ENCODE measurements at places on chromosomes 12 and 14.
A peak's percentile ranks its signal among the peaks of the same experiment; 100 is the strongest.

DNA sequence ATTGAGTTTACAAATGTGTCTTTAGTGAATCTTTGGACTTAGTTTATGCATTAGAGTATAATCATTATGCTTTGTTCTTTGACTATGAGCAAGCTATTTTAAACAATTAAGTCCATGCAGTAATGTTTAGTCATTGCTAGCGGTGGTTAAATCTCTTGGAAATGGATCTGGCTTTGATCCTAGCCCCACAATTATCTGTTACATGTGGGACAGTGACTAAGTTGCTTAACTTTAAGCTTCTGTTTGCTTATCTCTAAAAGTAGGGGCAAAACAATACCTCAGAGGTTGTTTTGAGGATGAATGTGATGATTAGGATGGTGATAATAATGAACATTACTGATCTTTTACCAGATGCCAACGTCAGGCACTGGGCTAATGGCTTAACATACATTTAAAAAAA lies 124.2 kb downstream of the NPAS3 start:
- peak; percentile 82 for DNase-seq

- DNase-seq = no peak
Measured at GRCh38 chr12:52515927-52516831, 4.0 kb downstream of the KRT5 start.

DNA sequence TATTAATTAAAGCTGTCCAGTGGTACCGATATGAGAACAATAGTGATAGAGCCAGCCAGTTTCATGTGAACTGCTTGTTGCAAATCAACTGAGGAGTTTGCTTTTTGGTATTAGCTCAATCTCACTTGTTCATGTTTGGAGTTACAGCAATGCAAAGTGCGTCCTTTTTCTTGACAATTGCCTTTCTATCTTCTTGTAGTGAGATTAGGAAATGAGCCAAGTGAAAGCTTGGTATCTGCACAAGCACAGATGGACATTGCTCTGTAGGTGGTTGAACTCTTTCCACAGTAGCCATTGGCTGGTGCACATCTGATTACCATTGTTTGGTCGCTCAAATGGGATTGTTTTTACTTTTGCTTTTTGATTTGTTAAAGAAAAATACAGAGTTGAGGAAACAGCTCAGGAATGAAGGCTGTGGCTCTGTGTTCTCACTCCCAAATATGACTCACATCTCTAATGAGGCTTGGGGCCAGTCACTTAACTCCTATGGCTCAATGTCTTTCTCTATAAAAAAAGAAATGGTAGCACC lies 241.4 kb downstream of the BMP4 start:
- DNase-seq = peak; percentile 76

DNA sequence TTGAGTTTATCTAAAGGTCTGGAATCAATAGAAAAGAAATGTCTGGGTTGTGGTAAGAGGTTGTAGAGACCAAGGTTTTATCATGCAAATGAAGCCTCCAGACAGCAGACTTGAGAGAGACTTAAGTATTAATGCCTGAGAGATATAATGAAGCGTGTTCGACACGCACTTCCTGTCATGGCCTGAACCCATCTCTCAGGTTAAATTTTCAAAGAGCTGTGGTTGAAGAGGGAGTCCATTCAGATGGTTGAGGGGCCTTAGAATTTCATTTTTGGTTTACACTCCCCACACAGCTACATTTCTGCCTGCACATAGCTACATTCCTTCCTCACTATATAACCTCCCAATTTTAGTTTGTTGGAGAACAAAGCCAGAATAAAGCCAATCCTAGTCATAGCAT lies 10.1 kb upstream of the CLEC12A start:
- DNase-seq = no peak

- DNase-seq = no peak
Measured at GRCh38 chr14:52882824-52883223, 68.0 kb downstream of the FERMT2 start.

DNA sequence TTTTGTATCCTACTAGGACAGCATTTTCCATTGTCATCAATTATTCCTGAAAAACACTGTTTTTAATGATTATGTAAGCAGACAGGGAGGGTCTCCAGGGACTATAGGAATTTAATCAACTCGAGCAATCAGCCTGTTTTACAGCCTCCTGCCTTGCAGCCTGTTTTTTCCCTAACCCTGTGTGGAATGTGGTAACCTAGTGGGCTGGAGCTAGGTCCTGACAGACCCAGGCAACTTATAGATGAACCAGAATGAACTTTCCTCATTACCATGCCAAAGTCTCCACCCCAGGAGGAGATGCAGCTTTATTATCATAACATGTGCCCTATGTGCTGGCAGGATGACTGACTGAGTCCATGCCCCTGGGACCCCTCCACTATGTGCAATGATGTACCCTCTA lies 375.1 kb downstream of the BMP4 start:
- no peak for DNase-seq

- DNase-seq = no peak
Measured at GRCh38 chr14:29857551-29857950, 70.1 kb downstream of the PRKD1 start.

GRCh38 chr14:21553266-21553665 lies 26.6 kb downstream of the OR10G3 start:
- DNase-seq = no peak

- DNase-seq = no peak
Measured at GRCh38 chr14:103593577-103593976, 30.8 kb downstream of the COA8 start.

DNA sequence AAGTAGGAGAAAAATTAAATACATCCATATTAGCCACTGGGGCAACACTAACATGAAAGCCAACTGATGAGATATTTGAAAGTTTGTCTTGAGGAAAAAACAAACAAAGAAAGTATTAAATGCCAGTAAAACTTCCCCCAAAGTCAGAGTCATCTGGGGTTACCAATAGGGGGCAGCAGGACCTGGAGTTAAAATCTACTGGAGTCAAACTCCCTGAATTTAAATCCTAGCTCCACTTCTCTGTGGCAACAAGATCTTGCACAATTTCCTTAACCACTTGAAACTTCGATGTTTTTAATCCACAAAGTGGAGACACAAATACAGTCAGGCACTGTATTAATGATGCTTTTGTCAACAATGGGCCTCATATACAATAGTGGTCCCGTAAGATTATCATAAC lies 14.4 kb downstream of the PLEKHG7 start:
- DNase-seq = peak; percentile 24

DNA sequence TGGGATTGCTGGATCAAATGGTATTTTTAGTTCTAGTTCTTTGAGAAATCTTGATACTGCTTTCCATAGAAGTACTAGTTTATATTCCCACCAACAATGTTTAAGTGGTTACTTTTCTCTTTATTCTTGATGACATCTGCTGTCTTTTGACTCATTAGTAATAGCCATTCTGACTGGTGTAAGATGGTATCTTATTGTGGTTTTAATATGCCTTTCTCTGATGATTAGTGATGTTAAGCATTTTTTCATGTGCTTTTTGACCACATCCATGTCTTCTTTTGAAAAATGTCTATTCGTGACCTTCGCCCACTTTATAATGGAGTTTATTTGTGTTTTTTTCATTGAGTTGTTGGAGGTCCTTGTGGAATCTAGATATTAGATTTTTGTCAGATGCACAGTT lies 865.7 kb downstream of the SLC6A15 start:
- no peak for DNase-seq

- no peak for DNase-seq
Measured at GRCh38 chr12:67274186-67274585, 5.0 kb downstream of the CAND1 start.

GRCh38 chr12:7108003-7108795 lies 815 bp downstream of the C1RL start:
- DNase-seq = peak; percentile 56

DNA sequence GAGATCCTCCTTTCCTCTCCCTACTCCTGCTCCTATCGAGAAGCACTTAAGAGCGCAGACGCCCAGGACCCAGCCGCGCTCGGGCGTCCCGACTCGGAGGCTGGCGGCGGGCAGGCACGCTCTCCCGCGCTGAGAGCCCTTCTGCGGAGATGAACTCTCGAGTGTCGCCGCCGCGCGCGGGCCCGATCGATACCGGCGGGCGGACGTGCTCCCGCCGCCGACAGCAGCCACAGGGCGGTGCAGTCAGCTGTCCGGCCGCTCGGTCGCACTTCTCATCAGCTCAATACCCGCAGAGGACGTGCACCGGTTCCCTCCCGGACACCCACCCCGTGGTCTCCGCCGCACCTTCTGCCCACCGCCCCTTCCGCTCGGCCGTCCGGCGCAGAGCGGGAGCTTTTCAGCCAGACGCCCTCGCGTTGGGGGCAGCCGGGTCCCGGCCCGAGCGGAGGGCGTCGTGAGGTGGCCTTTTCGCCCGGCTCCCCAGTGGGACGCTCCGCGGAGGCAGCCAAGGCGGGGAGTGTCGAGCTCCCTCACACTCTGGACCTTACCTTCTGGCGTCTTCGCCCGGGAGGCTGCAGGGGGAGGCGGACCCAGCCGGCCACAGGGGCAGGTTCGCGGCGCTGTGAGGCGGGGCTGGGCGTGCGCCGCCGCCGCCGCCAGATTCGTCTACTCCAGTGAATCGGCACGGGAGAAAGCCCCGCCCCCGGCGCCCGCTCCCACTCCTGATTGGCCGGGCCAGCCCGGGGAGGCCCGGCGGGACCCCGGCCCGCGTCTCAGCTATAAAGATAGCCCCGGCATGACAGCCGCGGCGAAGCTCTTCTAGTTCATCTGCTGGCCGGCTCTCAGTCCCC lies at the start of gene INSM2:
Gene INSM2 (plus strand): TSS at position 808 of the 851 bp plus-strand sequence. CDS start 89 bp downstream, outside the sequence.
- DNase-seq = peak; percentile 45

GRCh38 chr14:72049462-72049861 lies 117.2 kb downstream of the RGS6 start:
- no peak for DNase-seq

- DNase-seq = no peak
Measured at GRCh38 chr14:69690042-69690441, 76.9 kb upstream of the SRSF5 start.

DNA sequence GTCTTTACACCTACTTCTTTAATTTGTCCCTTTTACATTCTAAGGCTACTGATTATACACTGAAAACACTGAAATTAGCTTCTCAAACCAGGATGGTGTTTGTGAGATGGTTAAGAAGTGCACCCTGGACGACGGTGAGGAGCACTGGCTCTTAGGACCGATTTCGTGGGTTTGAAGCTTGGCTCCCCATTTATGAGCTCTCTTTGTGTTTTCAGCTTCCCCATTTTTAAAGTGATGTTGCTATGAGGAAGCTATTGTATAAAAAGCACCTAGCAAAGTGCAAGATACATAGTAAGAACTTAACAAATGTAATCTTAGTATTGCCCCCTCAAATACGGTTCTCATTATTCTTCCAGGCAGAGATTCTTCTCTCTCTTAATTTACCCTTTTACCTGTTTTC lies 4.7 kb downstream of the NFYB start:
- DNase-seq = no peak

- no peak for DNase-seq
Measured at GRCh38 chr12:116146386-116146785, 131.1 kb downstream of the MED13L start.

GRCh38 chr14:100611811-100612480 lies 24.7 kb upstream of the BEGAIN start:
- no peak for DNase-seq

- DNase-seq = peak; percentile 94
Measured at GRCh38 chr14:44316647-44317440, 190.2 kb downstream of the FSCB start.

DNA sequence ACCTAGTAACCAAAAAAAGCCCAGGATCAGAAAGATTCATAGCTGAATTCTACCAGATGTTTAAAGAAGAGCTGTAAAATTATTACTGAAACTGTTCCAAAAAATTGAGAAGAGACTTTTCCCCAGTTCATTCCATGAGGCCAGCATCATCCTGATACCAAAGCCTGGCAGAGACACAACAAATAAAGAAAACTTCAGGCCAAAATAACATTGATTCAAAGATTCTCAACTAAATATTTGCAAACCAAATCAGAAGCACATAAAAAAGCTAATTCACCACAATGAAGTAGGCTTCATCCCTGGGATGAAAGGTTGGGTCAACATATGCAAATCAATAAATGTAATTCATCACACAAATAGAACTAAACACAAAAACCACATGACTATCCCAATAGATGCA lies 151.2 kb downstream of the PLCZ1 start:
- no peak for DNase-seq

DNA sequence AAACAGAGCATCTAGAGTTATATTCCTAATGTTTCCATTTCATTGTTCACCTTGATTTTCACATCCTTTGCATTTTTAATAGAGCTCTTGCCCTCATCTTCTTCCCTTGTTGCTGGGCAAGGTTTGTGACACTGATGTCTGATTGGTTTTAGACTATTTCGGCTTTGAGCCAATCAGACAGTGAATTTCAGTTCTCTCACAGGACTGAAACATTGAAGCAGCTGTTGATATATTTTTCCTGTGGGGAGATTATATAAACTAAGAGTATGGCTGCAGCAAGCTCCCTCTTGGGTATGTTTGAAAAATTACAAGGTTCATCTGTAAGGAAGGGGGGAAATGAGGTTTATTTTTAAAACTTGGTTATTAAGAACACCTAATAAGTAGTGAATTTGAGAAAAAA lies 51.2 kb downstream of the ATF7IP start:
- DNase-seq = peak; percentile 92

GRCh38 chr14:101043891-101044290 lies 140.4 kb upstream of the RTL1 start:
- no peak for DNase-seq

GRCh38 chr14:95956601-95957460 lies 80.2 kb downstream of the TUNAR start:
- no peak for DNase-seq

GRCh38 chr12:14059548-14059947 lies 78.1 kb upstream of the GRIN2B start:
- DNase-seq = no peak

DNA sequence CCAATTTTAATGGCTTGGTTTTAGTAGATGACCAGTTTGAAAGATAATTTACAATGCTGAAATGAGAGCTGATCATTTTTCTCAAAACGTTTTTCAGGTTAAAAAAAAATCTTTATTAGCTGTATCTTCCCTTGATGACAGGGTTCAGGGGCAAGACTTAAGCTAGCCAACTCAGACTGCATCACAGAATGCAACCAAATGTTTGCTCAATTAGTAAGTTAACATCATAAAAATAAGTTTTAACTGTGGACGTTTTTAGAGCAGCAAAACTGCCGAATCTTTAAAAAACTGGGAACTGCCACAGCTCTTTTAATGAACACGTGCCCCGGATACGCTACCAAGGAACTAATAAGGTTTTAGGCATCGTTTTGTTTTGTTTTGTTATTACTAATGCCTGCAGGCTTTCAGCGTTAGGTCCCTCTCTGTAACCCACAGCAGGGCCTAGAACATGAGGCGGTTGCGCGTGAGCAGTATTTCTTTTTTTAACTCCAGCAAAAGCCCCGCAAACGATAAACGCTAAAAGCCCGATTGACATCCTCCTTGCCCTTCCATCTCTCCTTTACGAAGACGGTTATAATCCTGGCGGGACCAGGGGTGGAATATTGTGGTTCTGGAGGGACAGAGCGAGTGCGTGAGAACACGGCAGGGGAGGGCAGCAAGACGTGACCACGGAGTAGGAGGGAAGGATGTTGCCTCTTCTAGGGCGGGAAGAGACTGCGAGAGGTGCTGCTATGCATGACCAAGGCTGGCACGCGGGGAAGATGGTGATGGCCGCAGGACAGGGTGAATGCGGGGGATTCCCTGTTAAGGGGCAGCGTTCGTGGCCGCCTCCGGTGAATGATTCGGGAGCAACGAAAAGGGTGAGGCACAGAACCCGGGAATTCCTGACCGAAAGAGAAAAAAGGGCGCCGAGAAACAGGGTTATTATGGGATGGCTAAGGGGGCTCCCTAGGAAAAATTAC lies 652 bp downstream of the SUPT16H start:
- peak; percentile 26 for DNase-seq

- no peak for DNase-seq
Measured at GRCh38 chr14:34633742-34634141, 3.8 kb upstream of the SNX6 start.

Data from astrocyte of the spinal cord (primary cell).